Stimulated activated CD8-positive, alpha-beta memory T cell treated with anti-CD3 and anti-CD28 coated beads, Interleukin-2, amount 100 ng/mL, for 1 hour (primary cell): ENCODE measurements at places on chromosomes 11 and 22.
A peak's percentile ranks its signal among the peaks of the same experiment; 100 is the strongest.

DNA sequence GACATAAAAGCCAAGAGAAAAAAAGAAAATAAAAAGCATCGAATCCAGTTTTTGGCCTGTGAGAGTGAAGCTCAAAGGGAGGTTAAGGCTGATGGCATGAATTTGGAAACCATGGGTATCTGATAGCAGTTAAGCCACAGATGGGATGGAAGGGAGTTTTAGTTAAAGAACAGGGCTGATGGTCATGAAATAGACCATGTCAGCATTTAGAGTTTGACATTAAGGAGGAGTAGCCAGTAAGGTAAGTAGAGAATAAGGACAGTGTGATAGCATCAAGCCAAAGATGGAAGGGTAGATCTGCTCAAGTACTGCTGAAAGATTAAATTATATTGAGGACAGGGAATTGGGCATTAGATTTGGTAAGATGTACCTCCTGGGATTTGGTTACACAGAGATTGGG lies 826.5 kb downstream of the NTM start:
- DNase-seq: no peak

DNA sequence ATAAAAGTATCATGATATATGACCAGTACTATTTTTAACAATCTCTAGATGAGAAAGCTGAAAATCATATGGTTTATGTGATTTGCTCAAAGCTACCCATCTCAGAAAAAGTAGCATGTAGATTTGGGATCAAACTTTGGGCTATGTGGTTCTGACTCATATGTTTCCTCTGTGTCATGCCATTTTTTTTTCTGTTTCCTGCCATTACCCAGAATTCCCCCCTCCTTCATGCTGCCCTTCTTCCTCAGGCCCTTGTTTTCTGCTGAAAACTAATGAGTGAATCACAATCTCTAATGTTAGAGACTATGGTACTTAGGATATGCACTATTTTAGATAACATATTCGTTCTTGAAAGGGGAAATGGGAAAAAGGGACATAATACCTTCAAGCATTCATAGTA lies 80.7 kb downstream of the JRKL start:
- no peak for DNase-seq

DNA sequence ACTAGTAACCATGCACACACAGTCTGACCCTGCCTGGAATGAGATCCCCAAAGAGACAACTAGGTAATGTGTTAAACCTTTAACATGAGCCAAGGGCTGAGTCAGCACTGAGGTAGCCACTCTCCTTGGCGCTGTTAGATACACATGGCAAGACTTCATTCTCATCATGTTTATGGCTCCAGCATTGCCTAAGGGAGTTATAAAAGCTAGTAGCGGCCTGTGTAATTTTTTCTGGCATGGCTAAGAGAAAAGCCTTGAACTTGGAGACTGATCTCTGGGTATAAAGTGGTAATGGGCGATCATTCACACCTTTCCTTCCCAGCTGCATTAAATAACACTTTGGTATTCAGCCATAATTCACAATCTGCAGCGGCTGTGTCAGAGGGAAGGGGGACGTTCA lies 779.7 kb upstream of the LRRC4C start:
- no peak for DNase-seq

DNA sequence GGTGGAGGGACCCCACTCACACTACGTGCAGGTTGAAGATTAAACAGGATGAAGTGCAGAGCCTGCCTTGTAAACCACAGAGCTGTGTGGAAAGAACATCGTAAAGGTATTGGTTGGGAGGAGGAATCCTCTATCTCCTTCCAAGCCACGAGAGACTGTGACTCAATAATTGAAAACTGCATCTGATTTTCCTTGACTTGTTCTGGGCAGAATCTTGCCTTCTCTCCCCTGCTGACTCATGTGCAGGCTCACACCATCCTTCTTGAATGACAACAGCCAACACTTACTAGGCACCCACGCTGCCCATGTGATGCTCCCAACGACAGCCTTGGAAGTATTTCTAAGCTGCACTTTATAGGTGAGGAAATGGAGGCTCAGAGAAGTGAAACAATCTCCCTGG lies 563.0 kb downstream of the MIAT start:
- DNase-seq: no peak

DNA sequence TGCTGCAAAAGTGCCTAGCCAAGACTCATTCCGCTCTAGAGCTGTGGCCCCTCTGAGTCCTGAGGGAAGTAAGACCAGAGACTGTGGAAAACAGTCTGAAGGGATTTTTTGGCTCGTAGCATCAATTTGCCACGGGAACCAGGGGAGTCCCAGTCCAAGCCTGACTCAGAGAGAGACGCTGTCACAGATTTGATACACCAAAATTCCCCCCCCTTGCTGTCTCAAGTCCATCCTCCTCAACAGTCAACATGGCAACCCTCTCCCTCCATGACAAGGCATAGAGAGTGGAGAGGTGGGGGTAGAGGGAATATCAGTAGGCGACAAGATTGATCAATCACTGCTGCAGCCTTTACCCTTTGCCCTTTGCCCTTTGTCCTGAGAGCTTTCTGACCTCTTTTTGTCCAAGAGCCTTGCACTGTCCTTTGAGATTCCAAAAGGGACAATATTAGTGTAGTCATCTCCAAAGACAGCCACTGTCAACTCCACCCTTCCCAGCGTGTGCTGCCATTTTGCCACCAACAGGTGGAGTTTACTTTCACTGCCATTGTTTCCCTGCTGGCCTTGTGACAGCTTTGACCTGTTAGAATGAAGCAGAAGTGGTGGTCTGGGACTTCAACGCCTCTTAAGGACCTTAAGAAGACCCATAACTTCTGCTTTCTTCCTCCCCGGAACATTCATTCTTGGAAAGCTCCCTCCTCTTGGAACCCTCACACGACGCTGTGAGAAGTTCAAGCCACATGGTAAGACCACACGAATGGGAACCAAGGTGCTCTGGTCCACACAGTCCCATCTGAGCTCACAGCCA lies 7.3 kb downstream of the SLC15A3 start:
- DNase-seq: no peak

DNA sequence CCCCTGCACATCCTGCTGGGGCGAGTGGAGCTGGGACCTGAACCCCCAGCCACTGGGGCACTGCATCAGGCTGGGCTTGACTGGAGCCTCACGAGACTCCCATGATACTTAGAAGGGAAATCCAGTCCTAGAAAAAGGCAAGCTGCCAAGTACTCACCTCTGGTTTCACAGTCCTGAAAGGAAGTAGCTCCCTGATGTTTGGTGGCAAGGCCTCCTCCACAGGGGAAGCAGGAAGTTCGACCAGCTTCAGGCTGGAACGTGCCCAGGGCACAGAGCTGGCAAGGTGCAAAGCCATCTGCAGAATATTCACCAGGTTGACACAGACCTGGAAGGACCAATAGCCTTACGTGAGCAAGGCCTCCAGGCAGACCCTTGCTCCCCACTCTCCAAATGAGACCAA lies 26.8 kb upstream of the NRIP3 start:
- DNase-seq: no peak

DNA sequence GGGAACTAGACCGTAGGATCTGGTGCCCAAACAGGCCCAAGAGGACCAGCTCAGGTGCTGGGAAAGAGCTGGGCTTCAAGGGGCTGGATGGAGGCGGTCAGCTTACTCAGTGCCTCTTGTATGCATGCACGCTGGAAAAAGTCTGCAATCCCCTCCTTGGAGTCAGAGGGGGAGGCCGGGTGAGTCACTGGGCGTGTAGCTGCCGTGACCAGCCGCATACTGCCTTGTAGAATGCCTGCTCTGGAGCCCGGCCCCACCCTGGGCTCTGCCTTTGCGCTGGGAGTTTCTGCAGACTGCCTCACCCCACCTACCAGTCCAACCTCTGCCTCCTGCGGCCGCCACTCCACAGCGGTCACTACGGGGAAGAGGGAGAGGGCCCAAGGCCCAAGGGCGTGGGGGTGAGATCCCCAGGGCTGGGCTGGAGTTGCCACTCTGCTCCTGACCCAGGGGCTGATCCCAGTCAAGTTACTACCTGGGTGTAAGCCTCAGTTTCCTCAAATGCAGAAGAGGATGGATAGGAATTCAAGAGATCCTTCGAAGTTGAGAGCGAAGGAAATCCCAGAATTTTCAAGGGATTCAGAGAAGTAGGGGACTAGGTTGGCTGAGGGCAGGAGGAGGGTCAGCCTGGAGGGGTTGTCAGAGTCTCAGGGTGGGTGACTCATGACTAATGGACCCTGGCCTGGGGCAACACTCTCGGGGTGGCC lies 4.2 kb downstream of the MRGPRF start:
- DNase-seq: no peak

DNA sequence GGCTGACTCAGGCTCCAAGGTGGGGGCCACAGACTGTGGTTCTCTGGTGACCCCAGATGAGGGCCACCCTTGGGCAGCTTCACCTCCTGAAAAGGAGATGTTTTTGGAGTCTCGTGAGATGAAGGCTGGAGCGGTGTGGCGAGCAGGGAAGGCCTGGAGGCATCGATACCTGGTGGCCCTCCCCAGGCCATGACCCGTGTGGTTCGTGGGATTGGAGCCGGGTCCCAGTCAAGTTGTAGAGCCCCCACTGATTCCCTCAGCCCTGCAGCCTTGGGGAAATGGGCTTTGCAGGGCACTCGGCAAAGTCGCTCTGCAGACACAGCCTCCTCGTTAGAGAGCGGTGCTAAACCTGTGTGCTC lies 1083.4 kb downstream of the BRD1 start:
- no peak for DNase-seq

DNA sequence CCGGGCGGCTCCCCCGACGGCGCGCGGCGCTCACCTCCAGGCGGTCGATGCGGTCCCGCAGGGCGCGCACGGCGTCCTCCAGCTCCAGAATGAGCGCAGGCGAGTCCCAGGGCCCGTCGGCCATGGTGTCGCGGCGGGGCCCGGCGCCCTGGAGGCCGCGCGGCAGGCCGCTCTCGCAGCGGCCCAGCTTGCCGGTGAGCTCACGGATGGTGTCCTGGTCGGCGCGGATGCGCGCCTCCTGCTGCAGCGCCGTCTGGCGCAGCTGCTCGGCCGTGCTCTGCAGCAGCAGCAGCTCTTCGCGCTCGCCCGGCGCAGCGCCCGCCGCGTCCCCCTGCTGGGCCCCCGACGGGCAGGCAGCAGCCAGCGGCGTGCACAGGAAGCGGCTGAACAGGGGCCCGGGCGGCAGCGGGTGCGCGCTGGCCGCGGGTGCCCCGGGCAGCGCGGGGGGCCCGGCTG lies 599 bp downstream of the NPTXR start:
- DNase-seq: peak; percentile 27

DNA sequence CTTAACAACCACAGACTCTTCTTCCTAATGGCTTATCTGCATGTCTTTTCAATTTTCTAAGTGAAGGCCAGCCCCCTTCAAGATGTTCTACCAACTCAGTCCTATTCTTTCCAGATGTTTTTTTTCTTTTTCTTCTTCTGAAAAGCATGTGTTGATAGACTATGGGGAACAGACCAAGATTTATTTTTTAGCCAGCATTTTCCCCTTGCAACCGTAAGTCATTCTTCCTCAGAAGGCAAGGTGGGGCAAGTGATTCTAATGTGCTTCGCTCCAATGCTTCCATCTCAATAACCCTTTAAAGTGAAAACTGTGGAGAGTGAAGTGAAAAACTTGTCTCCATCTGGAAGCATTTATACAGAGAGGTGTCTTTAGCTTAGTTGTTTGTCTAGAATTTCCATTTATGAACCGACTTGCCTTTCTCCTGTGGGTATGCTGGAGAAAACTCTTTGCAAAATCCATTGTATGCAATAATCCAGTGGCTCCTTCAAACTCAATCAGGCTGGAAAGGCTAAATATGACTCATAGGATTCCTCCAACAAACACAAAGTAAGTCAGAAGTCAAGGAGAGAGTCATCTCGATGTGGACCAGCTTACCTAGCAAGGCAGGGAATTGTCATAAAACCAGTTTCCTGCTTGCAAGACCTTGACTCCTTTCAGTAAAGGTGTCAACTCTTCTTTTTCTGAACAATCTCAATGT lies 83.7 kb downstream of the MAML2 start:
- DNase-seq: no peak

DNA sequence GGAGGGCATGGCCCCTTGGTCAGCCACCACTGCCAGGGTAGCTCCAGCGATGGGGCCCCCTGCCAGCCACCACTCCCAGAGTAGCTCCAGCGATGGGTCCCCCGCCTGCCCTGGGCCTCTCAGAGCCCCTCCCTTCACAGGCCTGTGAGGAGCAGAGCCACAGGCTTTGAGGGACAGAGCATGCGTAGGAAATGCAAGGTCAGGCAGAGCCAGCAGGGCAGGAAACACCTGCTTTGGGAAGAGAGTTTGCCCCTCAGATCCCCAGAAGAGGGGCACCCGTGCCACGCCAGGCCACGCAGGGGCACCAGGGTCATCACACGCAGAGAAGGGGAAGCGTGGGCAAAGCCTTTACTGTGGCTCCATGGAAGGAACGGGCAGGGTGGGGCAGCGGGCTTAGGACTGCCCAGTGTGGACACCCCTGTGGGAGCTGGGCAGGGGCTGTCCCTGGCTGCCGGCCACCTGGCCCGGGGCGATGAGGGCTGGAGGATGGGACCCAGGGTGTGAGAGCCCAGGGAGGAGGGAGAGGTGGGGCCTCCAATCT lies 477.8 kb downstream of the BRD1 start:
- no peak for DNase-seq

GRCh38 chr11:121321614-121322243 lies 29.2 kb downstream of the SC5D start:
- DNase-seq: no peak

DNA sequence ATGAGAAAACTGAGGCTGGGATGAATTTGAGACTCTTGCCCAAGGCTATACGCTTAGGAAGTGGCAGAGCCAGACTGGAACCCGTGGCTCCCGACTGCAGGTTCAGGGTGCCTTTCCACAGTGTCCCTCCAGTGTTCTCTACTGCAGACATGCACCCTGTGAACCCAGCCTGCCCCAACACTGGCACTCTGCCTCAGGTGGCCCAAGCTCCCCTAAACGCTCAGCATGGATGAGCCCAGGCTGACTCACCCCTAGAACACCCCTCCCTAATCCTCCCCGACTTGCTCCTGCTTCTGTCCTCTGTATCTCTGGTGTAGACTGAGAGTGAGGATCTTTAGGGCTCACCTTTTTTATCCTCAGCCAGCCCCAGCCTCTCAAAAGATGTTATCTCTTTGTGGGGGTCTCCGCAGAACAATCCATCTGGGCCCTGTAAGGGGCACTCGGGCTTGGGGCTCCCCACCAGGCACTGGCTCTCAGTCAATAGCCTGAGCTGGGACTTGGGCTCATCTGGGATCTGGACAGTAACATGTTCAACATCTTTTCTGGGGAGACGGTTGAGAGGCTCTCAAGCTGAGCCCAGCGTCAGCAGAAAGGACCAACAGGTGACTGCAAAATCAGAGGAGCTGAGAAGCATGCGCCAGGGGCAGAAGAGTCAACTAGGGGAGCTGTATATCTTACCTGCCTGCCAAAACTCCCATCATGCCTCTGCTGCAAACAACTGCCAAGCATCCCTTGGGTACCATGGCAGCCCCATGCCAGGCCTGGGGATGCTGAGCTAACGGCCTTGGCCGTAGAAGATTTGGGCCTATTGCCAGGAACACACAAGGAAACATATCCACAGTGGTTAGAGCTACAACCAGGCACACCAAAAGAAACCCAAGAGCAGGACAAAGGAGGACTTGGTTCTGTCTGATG lies 176.2 kb downstream of the BUD13 start:
- no peak for DNase-seq

GRCh38 chr11:86676533-86677154 lies 4.2 kb upstream of the ME3 start:
- DNase-seq: no peak
